Activated CD4-positive, alpha-beta T cell treated with anti-CD3 and anti-CD28 coated beads, Interleukin-2, amount 50 U/mL, for 4 hours (primary cell): ENCODE measurements at places on chromosomes 13 and 19.

- no peak for DNase-seq
These were observed 385.8 kb downstream of the DLEU7 start for GRCh38 chr13:50457415-50458393.

GRCh38 chr19:28981518-28981917 lies 231.4 kb downstream of the UQCRFS1 start:
- no peak for DNase-seq

DNA sequence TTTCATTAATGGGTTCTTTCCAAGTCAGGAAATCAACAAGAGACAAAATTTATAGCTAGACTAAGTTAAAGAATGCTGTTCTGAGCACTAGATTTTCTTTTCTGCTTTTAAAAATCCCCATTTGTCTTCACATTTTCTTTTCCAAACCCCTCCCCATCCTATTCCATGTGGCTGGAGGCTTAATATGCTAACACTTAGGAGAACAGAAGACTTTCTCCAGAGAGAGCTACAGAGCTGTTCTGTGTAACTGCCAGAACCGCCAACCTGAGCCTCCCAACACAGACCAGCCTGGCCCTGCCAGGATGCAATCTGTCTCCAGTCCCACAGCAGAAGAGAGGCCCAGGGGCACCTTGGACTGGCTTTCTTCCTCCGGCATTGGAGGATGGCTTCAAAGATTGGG lies 264.1 kb downstream of the NDFIP2 start:
- no peak for DNase-seq

- DNase-seq, result peak; percentile 23
These were observed 185.4 kb downstream of the KDM4B start for GRCh38 chr19:5154129-5154798.

- DNase-seq, result no peak
These were observed 36.6 kb downstream of the SERTM1 start for GRCh38 chr13:36710396-36710795.

- DNase-seq, result no peak
These were observed 12.0 kb downstream of the GPX4 start for GRCh38 chr19:1115646-1116420.

DNA sequence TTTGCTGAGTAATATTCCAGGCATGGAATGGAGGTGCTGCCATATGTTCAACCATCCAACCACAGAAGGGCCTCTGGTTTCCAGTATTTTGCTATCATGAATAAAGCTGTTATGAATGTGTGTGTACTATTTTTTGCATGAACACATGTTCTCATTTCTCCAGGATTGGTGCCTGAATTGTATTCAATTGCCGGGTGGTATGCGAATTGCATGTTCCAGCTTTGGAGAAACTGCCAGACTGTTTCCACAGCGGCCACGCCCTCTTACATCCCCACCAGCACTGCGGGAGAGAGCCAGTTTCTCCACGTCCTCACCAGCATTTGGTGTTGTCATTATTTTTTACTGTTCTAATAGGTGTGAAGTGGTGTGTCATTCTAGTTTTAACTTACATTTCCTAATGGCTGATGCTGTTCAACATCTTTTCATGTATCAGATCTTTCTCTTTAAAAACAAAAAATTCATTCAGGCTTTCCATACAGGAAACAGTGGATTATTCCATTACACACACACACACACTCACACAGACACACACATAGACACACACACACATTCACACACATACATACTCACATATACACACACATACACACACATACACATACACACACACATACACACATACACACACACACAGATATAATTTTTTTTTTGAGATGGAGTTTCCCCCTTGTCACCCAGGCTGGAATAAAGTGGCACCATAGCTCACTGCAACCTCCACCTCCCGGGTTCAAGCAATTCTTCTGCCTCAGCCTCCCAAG lies 154.1 kb downstream of the PTPRS start:
- no peak for DNase-seq

- DNase-seq, result no peak
These were observed 12.5 kb downstream of the PROSER1 start for GRCh38 chr13:39025433-39025839.

- DNase-seq, result no peak
These were observed 15.5 kb upstream of the AKT2 start for GRCh38 chr19:40300668-40301067.

DNA sequence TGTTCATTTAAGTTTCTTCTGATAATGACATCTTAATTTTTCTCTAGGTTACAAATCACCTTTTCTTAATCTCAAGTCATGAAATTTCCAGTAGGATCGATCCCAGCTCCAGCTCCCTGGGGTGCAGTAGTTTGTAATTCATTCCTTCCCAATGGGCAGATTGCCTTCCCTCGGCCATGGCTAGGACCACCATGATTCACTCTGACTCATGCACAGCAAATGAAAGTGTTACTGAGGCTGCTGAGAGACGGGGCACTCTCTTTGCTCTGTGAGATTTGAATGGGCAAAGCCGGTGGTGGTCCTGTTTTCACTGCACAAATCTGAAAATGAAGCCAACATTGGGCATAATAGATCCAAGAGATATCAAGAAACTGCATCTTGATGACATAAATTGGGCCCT lies 202.8 kb upstream of the IRS2 start:
- DNase-seq, result no peak

- DNase-seq, result no peak
These were observed 1.5 kb downstream of the GSX1 start for GRCh38 chr13:27793507-27794367.

DNA sequence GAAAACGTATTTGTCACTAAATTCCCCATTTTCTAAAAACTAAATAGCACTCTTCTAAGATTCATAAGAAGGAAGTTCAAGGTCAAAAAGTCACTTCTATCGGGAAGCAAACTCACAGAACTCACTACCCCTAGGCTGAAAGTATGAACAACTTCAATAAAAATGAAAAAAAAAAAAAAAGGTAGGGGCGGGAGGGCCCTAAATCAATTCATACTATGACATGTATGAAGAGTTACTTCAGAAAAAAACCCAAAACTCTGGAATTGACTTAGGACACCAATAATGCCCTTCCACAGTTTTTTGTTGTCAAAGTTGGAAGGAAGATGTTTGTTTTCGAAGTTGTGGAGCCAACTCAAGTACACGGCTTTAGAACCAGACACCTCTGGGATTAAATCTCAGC lies 1.1 kb downstream of the SUCLA2 start:
- DNase-seq, result no peak

GRCh38 chr19:14511229-14511593 lies 7.0 kb downstream of the DNAJB1 start:
- no peak for DNase-seq

DNA sequence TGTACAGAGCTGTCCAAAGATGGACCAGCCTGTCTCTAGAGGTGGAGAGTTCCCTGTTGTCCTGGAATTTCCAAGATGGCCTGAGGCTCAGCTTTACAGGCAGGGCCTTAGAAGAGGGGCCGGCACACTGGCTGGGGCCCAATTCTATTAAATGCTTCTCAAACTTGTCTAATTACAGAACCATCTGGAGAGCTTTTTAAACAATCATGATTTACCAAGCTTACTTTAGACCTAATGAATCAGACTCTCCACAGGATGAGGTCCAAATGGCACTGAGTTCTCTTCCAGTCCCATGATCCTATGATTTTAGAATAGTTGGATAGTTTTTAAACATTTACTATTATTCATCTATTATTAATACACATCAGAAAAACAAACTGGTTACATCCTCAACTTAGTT lies 123.5 kb downstream of the DNAJC3 start:
- DNase-seq, result no peak

DNA sequence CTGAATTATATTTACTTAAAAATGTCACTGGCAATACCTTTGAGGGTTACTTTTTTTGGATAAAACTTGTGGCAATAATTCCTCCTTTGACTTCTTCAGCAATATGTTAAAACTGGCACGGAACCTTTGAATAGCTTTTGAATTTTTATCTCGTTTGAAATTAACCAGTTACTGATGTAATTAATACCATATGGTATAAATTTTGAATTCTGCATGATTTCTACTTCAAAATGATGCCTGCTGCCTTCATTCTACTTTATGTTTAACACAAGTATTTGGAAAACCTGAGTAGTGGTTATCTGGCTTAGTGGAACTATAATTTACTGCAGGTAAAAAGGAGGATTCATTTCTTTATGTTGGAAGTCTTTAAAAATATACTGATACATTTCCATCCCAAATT lies 85.3 kb downstream of the LRCH1 start:
- DNase-seq, result no peak

GRCh38 chr13:80086304-80086721 lies 254.6 kb downstream of the SPRY2 start:
- DNase-seq, result no peak

DNA sequence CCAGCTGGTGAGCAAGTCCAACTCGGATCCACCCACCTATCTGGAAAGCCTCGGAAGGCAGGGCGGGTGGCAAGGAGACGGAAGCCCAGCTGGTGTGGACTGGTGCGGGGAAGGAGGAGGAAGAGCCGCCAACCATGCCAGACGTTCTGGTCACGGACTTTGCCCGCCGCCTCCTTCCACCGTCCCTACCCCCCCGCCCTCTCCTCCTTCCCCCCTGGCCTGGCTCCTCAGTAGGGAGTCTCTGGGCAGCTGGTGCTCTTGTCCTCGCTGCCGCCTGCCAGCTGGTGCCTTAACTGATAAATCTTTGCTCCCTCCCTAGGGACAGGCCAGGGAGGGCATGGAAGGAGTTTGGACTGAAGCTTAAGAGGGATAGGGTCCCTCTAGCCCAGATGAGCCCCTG lies 4.8 kb downstream of the SYNGR4 start:
- DNase-seq, result no peak
